T1000 (cell line): ENCODE measurements at places on chromosomes 7 and 10.
A peak's percentile ranks its signal among the peaks of the same experiment; 100 is the strongest.

GRCh38 chr7:29657856-29658255 is 94.2 kb downstream of the PRR15 start:
- DNase-seq = no peak

GRCh38 chr7:47044625-47045024 is 537.3 kb downstream of the TNS3 start:
- DNase-seq = no peak

DNA sequence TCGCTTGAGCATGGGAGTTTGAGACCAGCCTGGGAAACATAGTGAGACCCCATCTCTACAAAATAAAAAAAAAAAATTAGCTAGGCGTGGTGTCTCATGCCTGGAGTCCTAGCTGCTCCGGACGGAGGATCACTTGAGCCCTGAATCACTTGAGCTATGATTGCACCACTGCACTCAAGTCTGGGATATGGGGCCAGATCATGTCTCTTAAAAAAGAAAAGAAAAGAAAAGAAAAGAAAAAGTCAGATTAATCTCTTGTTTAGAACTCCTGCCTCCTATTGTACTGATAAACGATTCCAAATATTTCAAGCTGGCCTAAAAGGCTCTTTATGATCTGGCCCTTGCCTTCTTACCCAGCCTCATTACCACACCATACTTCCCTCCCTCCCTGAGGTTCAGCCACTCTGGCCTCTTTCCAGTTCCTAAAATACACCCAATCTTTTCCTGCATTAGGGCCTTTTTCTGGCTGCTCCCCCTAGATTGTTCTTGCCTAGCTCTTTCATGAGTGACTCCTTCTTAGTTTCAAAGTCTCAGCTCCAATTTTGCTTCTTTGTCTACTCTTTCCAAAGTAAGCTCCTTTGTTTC is 41.7 kb downstream of the VCL start:
- no peak for DNase-seq

DNA sequence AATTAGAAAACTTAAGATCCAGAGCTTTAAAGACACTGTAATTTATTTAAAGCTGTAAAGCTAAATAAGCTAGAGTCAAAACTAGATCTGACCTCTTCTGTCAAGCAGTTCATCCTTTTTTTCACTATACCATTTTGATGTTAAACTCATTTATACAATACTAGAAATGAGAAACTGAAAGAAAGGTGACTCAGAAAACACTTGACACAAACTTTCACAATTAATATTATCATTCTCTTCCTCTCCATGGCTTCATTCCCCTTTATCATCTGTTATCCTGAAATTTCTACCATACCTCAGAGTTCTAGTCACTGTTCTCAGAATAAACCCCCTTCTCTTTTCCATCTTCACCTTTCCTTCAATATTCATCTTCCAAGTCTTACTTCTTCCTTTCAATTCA is 1.3 kb downstream of the FIGNL1 start:
- DNase-seq = no peak

DNA sequence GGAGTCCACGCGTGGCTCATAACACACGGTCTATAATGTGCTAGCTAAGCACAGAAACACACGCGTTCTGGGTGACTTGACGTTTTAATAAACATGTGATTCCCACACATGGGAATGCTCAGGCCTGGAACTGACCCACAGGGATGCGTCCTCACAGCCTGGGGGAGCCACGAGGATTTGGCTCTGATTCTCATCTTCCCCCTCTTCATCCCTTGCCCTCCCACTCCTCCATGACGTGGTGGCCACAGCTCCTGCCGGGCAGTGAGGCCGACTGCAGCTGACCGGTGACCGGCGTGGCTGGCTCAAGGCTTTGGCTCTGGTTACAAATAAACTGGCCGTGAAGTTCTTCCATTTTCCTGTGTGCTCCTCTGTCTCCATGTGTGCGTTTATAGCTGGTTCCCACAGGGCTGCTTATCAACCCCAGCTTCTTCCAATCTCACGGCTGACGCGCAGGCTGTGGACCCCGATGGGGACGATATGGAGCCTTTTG is 40.9 kb upstream of the KLF6 start:
- no peak for DNase-seq

DNA sequence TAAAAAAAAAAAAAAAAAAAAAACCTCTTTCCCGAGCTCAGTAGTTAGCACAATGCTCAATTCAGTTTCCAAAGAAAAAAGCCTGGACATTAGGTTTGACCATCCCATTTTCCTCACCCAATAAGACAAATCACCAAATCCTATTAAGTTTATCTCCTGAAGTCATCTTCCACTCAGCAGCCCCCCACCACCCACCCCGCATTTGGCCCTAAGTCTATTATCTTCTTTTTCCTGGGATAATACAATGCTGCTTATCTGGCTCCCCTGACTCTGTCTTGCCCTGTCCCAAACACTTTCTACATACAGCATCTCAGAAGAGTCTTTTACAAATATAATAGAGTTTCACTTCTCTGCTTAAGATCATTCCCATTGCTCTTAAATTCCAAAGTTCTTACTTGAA is 17.8 kb upstream of the LMOD2 start:
- no peak for DNase-seq

DNA sequence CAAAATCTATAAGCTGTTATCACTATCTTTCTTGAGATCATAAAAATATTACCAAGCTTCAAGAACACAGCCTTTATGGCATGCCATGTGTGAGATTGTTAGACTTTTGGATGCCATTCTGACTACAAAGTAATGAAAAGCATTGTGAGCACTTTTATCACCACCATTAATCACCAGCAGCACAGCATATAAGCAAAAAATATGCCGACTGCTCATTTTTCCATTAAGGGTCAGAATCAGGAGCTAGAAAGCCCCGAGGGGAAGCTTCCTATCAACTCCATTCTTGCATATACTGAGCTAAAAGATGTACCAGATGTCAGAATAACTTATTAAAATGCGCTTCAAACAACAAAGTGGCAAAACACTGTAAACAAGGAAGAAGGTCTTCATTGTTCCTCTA is 114.3 kb downstream of the LMBR1 start:
- no peak for DNase-seq

- no peak for DNase-seq
Observed at GRCh38 chr7:159097661-159098423, 46.8 kb downstream of the VIPR2 start.

GRCh38 chr10:71486484-71487114 is 89.9 kb downstream of the CDH23 start:
- no peak for DNase-seq

DNA sequence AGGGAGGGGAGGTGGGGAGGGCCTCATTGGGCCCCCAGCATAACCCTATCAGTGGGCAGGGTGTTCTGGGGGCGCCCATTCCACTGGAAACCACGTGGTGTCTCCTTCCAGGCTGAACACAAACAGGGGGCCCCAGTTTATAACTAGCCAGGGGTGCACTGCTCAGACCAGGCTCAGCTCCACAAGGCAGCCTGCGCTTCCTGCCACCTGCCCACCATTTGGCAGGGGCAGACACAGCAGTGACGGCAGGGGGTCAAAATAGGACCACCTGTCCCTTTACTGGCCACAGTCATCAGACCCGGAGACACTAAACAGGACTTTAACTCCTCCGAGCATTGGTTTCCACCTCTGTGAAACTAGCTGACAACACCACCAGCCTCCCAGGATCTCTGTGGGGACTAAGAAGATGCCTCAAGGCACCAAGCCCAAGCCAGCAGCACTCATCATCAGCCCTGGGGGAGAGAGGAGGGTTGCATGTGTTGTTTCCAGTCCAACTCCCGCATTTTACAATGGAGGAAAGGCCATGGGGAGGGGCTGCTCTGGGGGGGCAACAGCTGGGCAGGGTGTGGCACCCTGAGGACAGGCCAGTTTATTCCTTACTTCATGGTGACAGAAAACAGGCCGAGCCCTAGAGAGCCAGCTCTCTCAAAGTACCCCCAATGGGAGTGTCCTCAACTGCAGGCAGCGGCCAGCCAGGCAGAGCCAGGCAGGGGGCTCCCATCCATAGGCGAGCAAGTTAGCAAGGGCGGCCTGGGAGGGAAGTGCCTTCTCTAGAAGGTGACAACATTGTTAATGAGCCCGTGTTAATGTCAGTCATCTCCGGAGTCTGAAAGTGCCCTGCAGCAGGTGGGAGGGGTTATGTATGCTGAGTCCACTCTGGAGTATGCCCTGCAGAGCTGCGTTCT is 127.6 kb downstream of the TNS3 start:
- DNase-seq = peak; percentile 49

DNA sequence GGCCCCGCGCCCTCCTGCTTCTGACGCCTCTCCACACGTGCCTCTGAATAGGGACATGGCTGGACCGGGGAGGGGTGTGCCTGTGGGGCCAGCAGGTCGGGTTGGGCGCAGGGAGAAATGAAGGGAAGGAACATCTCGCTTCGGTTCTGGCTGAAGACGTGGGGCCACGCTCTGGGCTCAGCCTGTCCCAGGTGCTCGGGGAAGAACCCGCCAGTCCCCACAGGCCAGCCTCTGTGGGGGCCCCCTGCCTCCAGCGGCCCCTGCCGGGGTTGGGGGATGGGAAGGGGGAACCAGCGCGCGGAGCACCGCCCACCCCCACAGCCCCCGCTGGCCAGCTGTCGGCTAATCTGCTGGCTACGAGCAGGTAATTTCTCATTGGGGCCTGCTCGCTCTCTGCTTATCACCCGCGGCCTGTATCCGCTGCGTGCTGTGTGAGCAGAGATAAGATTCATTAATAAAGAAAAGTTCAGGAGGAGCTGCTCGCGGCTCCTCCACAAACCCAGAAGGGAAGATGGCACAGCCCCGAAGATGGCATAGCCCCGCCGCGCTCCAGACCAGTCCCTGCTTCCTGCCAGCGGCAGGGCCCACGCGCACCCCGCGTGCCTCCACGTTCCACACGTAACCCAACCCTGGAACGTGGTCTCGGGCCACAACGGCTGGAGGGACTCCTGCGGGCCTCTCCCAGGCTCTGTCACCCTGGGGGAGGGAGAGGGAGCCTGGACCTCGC is 186.2 kb downstream of the ELFN1 start:
- no peak for DNase-seq

GRCh38 chr10:113450046-113450804 is 102.6 kb upstream of the HABP2 start:
- DNase-seq = no peak

GRCh38 chr7:142592231-142592630 is 157.0 kb upstream of the PRSS1 start:
- no peak for DNase-seq

GRCh38 chr7:55094092-55094690 is 75.4 kb downstream of the EGFR start:
- no peak for DNase-seq

GRCh38 chr7:132430861-132431822 is 145.1 kb downstream of the PLXNA4 start:
- DNase-seq = peak; percentile 21

DNA sequence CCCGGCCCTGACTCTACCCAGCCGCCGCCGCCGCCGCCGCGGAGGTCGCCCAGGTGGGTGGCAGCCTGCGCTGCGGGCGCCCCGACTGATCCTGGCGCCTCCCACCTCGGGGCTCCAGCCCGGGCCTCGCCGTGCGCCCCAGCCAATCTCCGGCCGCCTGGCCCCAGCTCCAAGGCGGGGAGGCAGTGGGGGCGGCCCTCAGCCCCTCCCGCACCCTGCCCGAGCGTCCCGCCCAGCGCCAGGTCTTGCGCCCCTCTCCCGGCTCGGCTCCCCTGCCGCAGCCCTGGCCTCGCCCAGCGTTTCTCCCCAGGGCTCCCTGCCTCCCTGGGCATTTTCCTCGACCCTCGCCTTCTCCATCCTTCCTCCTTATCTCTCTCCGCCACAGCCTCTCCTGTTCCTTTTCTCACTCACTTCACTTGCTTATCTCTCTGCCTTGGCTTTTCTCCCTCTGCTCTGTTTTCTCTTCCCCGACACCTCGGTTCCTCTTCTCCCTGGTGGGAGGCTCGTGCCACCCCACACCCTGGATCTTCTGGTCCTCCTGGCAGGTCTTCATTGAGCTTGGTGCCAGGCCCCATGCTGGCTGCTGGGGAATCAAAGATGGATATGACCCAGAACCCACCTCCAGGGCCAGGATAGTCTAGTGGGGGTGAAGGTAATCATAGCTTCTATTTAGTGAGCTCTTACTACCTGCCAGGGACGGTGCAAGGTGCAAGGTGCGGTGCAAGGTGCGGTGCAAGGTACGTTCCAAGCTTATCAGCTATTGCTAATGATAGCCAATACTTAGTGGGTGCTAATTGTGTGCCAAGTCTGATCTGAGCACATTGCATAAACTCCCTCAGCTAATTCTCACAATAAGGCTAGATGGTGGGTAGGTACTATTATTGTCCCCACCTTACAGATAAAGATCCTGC is at the start of gene SFRP5:
Gene SFRP5 (minus strand): TSS at position 87 of the 911 bp plus-strand sequence. CDS start 166 bp downstream, outside the sequence.
- DNase-seq = no peak

DNA sequence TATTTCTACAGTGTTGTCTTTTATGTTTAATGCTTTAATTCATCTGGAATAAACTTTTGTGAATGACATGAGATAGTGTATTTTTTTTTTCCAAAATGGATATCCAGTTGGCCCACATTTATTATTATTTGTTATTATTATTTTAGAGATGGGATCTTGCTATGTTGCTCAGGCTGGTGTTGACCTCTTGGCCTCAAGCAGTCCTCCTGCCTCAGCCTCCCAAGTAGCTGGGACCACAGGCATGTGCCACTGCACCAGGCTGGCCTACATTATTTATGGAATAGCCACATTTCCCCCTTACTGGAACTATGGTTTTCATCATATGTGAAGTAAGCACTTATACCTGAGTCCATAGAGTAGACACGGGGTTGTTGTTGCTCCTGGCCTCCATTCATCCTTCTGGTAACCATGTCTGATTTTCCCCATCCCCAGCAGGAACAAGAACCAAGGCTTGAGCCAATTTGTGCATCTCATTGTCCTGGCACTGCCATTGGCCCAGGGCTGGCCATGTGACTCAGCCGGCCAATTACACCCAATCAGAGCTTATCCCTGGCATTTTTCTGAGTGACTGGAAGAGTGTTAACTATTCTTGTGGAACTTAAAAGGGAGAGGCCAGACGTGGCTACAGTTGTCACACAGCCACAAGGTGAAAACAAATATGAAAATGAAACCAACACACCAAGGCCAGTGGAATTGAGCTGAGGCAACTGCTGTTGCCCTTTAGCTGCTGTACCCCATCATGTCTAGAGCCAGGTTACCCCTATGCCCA is 23.1 kb downstream of the PRF1 start:
- DNase-seq = no peak

DNA sequence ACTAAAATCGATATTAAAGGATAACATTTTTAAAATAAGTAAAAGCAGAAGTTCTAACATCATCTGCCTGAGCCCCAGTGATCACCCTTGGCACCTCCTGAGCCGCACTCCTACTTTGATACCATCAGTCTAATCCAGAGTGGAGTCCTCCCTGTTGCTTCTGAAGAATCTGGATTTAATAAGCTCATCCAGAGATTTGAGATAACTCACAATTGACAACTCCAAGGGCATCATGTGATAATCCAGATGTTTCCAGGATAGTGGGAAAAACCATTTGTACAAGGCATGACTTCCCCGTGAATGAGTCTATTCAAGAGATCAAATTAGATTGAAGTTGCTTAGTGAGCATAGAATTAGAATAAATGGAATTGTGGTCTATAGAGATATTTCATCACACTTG is 475.8 kb upstream of the C7orf33 start:
- no peak for DNase-seq

DNA sequence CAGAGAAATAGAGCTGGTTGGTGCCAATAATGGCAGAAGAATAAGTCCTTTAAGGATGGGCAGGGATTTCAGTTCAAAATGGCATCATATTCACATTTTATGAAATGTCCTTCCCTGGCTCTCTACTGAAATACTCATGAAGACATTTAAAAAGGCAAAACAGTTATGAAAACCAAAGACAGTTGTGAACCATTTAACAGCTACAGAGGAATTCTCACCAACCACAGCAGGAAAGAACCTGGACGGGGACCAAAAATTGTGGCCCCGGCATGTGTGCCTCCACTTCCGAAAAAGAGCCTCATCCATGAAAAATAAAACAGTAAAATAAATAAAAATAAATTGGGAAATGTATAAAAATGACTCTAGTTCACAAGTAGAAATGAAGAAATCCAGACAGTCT is 539.5 kb downstream of the SUGCT start:
- no peak for DNase-seq
